ENCODE measurements at places on chromosomes 1 and 21. TPM values are rescaled to one million over a fixed set of nuclear protein-coding genes. Genes with fewer than 3 reads are reported as not detected.

The ORC1 gene
- 0.83 TPM for total RNA-seq

The PADI3 gene
- total RNA-seq = 7.7 TPM

The ACKR1 gene
- not detected for total RNA-seq

The TRIM17 gene
- 6.7 TPM for total RNA-seq

The PLA2G2C gene
- not detected for total RNA-seq

The KIAA0040 gene
- total RNA-seq = 94.0 TPM

The ST6GALNAC3 gene
- total RNA-seq = 1.7 TPM

The ANGPTL1 gene
- not detected for total RNA-seq

The FGR gene
- 1.5 TPM for total RNA-seq

The RGL1 gene
- 4.3 TPM for total RNA-seq

The GUCA2A gene
- total RNA-seq = not detected

The THEM5 gene
- total RNA-seq = not detected

The PPFIA4 gene
- 8.3 TPM for total RNA-seq

The PYHIN1 gene
- total RNA-seq = not detected

The ATAD3A gene
- 70.2 TPM for total RNA-seq

The OPRD1 gene
- not detected for total RNA-seq

The NTRK1 gene
- total RNA-seq = not detected

The POLR3C gene
- total RNA-seq = 44.3 TPM

The ITLN1 gene
- not detected for total RNA-seq

The CFHR3 gene
- total RNA-seq = not detected

The ACTN2 gene
- total RNA-seq = 0.67 TPM

The GPR153 gene
- total RNA-seq = 10.7 TPM

The DPT gene
- total RNA-seq = not detected

The NDUFS5 gene
- total RNA-seq = 200 TPM

The KRTAP10-11 gene
- not detected for total RNA-seq
